Gastrocnemius medialis (tissue), 4 donors: ENCODE measurements at places on chromosomes 1 and 21. TPM values are rescaled to one million over a fixed set of nuclear protein-coding genes. Genes with fewer than 3 reads are reported as not detected.

AADACL4 gene
- not detected for total RNA-seq

WNT3A gene
- total RNA-seq = not detected

PLA2G2A gene
- total RNA-seq = 18.7 TPM

APOBEC4 gene
- total RNA-seq = not detected

PCSK9 gene
- total RNA-seq = not detected

TNFRSF1B gene
- 29.5 TPM for total RNA-seq

SPRR4 gene
- not detected for total RNA-seq

DUSP10 gene
- total RNA-seq = 4.9 TPM

ALX3 gene
- total RNA-seq = not detected
